ENCODE measurements at places on chromosomes 6 and 20. TPM values are rescaled to one million over a fixed set of nuclear protein-coding genes. Genes with fewer than 3 reads are reported as not detected.

DNA sequence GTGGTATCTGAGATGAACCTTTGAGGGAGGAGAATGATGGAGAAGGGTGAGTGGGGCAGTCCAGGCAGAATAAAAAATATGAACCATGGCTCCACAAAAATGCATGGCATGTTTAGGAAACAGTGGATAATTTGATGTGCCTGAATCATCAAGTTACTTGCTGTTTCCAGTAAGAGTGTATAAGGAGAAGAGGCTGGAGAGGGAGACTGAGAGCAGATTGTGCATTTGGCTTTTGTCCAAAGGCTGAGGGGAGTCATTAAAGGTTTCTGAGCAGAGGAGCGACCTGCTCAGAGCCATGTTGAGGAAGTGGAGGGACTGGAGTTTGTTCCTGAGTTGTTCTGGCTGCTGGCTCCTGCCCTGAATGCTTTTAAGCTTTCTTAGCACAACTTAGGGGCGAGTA lies 6.1 kb downstream of the MMP24 start:
- H3K27me3 ChIP-seq: peaks cover 3% of the 10 kb centered on the region
- no peak overlapping the region for H3K27ac ChIP-seq
- DNase-seq: no peak
- peaks cover 49% of the 10 kb centered on the region for H3K36me3 ChIP-seq

DNA sequence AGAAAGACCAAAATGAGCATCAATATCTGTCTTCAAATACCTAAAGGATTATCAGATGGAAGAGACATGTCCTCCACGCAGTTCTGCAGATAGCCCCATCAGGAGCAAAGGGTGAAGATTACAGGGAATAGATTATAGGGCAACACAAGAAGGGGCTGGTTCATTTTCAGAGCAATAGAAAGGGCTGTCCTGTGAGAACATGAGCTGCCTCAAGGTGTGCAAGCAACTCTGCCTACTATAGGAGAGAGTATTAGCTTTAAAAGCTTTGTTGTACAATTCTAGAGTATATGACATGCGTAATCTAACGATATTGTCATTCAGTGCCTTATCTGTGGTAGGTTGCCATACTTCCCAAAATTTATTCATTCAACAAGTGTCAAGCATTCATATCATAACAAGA lies 112.7 kb downstream of the NRSN1 start:
- no peak overlapping the region for H3K27ac ChIP-seq
- no peaks in the 10 kb centered on the region for H3K36me3 ChIP-seq
- no peak overlapping the region for H3K4me3 ChIP-seq
- H3K27me3 ChIP-seq: no peaks in the 10 kb centered on the region

GRCh38 chr6:45877970-45878590 lies 137.6 kb downstream of the CLIC5 start:
- no peaks in the 10 kb centered on the region for H3K27me3 ChIP-seq
- no peaks in the 10 kb centered on the region for H3K36me3 ChIP-seq
- no peak for DNase-seq
- no peaks in the 10 kb centered on the region for H3K4me1 ChIP-seq
- H3K27ac ChIP-seq: no peak overlapping the region
- H3K4me3 ChIP-seq: no peak overlapping the region

DNA sequence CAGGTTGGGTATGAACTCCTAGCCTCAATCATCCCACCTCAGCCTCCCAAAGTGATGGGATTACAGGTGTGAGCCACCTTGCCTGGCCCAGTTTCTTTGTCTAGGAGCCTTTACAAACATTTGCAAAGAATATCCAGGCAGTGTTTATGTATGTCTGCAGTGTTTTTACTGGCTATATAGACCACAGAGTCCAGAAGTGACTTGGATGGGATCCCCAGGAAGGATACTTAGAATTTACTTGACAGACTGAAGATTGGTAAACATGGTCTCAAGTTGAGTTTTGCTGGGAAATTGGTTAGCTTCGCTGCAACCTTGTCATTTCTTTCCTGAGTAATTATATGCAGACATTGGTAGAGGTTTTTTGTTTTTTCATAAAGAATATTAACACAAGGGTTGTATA lies 23.8 kb downstream of the JARID2 start:
- no peaks in the 10 kb centered on the region for H3K27me3 ChIP-seq
- H3K4me1 ChIP-seq: peaks cover 64% of the 10 kb centered on the region
- H3K27ac ChIP-seq: no peak overlapping the region
- no peak overlapping the region for H3K4me3 ChIP-seq
- peaks cover 9% of the 10 kb centered on the region for H3K36me3 ChIP-seq

DNA sequence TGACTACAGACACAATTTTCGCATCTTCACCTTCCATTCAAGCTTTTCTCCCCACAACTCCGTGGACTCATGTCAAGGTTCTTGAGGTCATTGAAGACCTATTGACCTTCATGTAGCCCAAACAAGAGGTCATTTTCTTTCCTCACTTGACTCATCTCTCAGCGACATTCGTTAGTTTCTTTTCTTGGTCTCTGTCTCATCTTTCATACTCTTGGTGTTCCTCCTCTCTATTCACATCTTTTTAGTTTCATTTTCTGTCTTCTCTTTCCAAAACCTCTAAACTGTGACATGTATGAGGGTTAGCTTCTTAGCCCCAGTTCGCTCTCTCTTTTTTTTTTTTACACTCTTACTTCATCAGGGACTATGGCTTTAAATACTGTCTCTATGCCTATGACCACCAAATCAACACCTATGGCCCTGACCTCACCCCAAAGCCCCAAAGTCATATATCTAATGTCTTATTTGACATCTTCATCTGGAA lies 128.6 kb upstream of the BACH2 start:
- no peaks in the 10 kb centered on the region for H3K36me3 ChIP-seq
- H3K4me3 ChIP-seq: no peak overlapping the region
- DNase-seq: no peak
- no peaks in the 10 kb centered on the region for H3K4me1 ChIP-seq
- no peaks in the 10 kb centered on the region for H3K27me3 ChIP-seq
- H3K27ac ChIP-seq: peak overlapping the region; percentile 32

DNA sequence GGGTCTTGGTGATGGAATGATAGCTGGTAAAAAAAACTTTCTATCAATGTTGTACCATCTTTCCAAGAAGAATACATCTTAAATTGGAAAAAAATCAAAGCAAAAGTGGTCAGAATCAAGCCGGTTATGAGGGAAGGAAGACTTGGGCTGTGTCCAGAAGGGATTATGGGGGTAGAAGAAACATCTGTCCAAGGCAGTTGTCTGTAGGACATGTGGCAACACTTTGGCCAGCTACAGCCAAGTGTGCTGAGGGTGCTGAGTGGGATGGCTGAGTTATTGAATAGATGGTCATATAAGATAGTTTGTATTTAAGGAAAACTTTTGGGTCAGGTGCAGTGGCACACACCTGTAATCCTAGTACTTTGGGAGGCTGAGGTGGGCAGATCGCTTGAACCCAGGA lies 38.4 kb downstream of the INSM1 start:
- H3K36me3 ChIP-seq: peaks cover 91% of the 10 kb centered on the region
- DNase-seq: no peak
- no peaks in the 10 kb centered on the region for H3K27me3 ChIP-seq
- H3K4me3 ChIP-seq: no peak overlapping the region
- H3K4me1 ChIP-seq: no peaks in the 10 kb centered on the region

- DNase-seq: no peak
- H3K4me1 ChIP-seq: no peaks in the 10 kb centered on the region
- H3K4me3 ChIP-seq: no peak overlapping the region
- H3K27me3 ChIP-seq: no peaks in the 10 kb centered on the region
- no peak overlapping the region for H3K27ac ChIP-seq
Observed at GRCh38 chr6:144075187-144075586, 20.2 kb downstream of the SF3B5 start.

DNA sequence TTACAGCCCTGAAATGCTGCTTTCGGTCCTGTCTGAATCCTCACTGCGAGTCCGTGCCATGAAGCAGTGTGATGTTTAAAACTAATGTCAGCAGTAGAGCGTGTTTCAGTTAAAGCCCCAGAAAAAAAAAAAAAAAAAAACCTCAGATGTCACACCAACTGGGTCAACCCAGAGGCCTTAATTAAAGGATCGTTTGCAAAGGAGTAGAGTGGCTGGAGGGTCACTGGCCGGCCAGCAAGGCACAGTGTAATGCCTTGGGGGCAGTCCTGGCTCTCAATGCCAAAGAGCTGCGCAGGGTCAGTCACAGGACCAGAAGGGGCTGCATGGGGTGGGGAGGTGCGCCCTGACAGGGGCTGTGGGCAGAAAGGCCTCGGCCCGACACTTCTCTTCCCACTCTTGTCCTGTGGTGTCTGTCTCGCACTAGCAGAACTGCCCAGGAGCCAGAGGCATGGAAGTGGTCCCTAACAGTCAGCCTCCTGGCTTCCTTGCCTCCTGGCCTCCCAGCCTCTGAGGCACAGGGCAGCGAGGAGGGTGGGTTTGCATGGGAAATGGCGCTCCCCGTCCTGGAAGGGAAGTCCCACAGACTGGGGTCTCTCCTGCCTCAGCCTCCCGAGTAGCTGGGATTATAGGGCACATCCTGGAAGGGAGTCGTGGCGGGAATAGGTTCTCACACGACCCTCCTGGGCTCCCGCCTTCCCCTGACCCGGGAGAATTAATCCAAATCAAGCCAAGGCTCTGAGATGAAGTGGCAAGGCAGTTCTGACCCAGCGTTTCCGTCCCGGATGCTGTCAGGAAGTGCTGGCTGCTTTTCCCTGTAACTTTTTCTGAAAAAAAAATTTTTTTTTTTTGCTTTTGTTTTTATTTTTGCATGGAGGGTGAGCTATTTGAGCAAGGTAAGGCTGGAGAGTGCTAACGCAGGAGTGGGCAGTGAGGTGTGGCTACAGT lies 53.7 kb upstream of the MPC1 start:
- peaks cover 51% of the 10 kb centered on the region for H3K36me3 ChIP-seq
- peaks cover 9% of the 10 kb centered on the region for H3K27me3 ChIP-seq
- H3K4me1 ChIP-seq: no peaks in the 10 kb centered on the region
- no peak overlapping the region for H3K4me3 ChIP-seq

NRSN1 gene
- total RNA-seq: not detected

- peaks cover 4% of the 10 kb centered on the region for H3K4me1 ChIP-seq
- H3K27me3 ChIP-seq: no peaks in the 10 kb centered on the region
- no peak for DNase-seq
- no peak overlapping the region for H3K27ac ChIP-seq
- H3K36me3 ChIP-seq: no peaks in the 10 kb centered on the region
- no peak overlapping the region for H3K4me3 ChIP-seq
Observed at GRCh38 chr6:106886922-106887797, 87.4 kb downstream of the CD24 start.

- H3K4me3 ChIP-seq: no peak overlapping the region
- peaks cover 1% of the 10 kb centered on the region for H3K27me3 ChIP-seq
- H3K4me1 ChIP-seq: no peaks in the 10 kb centered on the region
- DNase-seq: no peak
Observed at GRCh38 chr6:52055451-52055850, 32.0 kb downstream of the PKHD1 start.

Measured in spleen (tissue), 13 donors.